ENCODE measurements at places on chromosomes 1 and 21.
A peak's percentile ranks its signal among the peaks of the same experiment; 100 is the strongest.

GRCh38 chr1:227298512-227299240 is 19.6 kb downstream of the CDC42BPA start:
- DNase-seq = no peak

GRCh38 chr1:31073044-31073443 is 7.5 kb upstream of the PUM1 start:
- no peak for DNase-seq

DNA sequence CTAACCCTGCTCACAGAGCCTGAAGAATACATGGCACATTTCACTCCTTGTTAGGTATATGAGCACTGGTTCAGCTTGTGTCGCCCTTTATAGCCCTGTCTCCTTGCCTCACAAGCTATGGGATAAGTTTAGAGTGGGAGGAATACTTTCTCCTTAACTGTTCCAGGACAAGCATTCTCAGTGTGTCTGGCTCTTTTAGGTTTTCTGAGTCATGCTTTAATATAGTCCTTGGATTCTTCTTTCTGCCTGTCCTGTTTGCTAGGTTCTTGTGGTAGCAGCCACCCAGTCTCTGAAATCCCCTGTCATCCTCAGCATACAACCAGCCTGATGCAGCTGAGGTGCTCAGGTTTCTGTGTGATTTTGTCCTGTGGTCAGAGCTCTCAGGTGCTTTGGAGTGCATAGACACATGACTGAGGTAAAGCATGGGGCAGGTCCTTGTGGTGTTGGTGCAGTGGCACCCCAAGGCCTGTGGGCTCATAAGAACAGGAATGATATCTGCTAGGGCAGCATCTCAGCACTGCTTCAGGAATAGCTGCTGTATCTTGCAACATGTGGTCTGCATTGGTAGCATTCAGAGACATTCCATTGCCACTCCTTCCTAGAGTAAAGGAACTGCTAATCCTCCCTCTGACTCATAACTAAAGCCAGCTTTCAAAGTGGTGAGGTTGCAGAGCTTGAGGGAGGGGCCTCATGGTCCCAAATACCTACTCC is 14.2 kb upstream of the CASQ2 start:
- DNase-seq = no peak

GRCh38 chr1:179925922-179926849 is 28.4 kb upstream of the CEP350 start:
- DNase-seq = no peak

DNA sequence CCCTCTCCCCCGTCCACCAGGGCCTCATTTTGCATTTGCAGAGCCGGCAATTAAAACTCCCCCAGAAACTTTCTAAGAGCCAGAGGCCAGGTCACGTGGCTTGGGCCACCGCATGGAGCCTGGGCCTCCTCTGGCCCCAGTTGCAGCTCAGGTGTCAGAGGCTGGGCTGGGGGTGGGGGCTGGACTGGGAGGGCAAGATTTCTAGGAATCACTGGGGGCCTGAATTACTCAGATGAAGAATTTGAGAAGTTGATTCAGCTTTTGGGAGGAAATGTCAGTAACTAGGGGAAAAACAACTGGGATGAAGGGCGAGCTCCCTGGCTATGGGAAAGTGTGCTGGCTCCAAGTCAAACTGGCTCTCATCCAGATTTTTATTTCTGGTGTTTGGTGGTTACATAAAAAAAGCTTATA is 151.0 kb downstream of the CDC7 start:
- DNase-seq = no peak

- no peak for DNase-seq
These were observed 27.8 kb upstream of the RAP1GAP start for GRCh38 chr1:21696931-21697330.

GRCh38 chr1:203171341-203172183 is 4.1 kb downstream of the MYBPH start:
- DNase-seq = no peak

DNA sequence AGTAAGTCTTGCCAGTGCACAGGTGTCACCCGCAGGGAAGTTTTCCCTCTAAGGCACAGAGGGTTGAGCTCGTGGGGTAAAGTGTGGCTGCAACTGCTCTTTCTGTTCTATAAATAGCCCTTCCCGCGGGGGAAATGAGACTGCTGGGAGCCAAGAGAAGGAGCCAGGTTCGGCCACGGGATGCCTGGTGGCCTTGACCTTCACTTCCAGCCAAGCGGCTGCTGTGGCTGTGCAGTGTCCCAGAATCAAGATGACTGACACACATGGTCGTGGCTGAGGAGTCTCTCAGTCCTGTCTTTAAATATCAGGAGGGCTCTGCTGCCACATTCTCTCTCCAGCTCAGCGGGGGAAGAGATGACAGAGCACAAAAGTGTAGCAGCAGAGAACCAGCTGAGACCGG is 154.1 kb upstream of the VAMP3 start:
- DNase-seq = no peak

GRCh38 chr1:197606168-197606845 is 169.0 kb downstream of the DENND1B start:
- DNase-seq = no peak

DNA sequence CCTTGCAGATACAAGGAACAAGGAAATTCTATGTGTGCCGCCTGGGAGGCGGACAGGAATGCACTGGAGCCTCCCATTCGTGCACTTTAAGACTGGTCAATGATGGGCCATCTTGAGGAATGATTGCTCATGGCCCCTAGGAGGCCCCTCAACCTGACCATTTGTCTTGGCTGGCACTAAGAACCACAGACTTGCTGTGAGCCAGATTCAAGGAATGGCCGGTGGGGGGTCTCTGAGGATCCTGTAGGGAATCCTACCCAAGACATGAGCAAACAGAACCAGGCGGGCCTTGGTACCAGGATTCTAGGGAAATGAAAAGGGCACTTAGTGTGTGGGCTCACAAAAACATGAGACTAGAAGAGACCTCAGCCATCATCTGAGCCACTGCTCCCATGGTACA is 28.1 kb upstream of the GOLT1A start:
- no peak for DNase-seq

- DNase-seq = no peak
These were observed 752.1 kb downstream of the LTN1 start for GRCh38 chr21:28240586-28240985.

- peak; percentile 71 for DNase-seq
These were observed 28.9 kb downstream of the ODR4 start for GRCh38 chr1:186404454-186405051.

GRCh38 chr1:211132721-211133392 is 1.1 kb downstream of the KCNH1 start:
- DNase-seq = no peak

GRCh38 chr1:43435146-43436145 is 18.3 kb downstream of the HYI start:
- DNase-seq = no peak

- no peak for DNase-seq
These were observed 9.7 kb upstream of the STX12 start for GRCh38 chr1:27763358-27763757.

GRCh38 chr1:242002072-242002471 is 3.2 kb upstream of the MAP1LC3C start:
- DNase-seq = no peak

- no peak for DNase-seq
These were observed 13.5 kb upstream of the CHI3L1 start for GRCh38 chr1:203199816-203200571.

GRCh38 chr1:3027611-3028371 is 6.5 kb downstream of the ACTRT2 start:
- no peak for DNase-seq

DNA sequence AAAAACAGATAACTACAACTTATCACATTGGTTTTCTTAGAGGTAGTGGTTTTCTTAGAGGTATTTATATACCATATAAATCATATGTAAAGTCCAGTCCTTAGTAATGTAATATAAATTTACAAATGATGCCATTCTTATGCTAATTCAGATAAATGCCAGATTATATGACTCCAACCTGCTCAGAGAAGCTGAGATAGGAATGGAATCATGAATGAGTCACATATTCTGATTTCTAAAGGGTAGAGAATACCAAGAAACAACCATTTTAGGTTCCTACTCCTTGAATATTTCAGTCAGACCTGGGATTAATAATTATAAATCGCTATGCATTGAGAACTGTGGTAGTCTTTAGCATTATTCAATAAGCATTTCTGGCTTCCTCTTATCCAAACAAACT is 760.1 kb upstream of the NEGR1 start:
- DNase-seq = no peak

DNA sequence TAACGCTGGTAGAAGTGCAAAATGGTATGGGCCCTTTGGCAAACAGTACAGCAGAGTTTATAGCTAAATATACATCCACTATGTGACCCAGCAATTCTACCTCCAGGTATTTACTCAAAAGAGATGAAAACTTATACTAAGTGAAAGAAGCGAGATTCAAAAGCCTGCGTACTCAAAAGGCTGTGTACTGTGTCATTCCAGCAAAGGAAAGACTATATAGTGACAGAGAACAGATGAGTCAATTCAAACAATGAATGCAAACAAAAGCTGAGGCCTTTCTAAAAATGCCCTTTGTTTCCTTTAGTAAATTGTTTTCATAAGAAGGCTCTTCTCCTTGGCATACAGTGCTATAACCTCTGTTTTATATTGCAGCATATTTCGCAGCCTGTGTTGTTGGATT is 268.8 kb upstream of the CSF3R start:
- peak; percentile 100 for DNase-seq

Data from NCI-H510A treated with DMSO at 0.1 percent for 48 hours (cell line).